ENCODE measurements at places on chromosomes 7 and 10.

GRCh38 chr10:84166620-84167288 lies 6.8 kb upstream of the GPR15LG start:
- no peak for DNase-seq

DNA sequence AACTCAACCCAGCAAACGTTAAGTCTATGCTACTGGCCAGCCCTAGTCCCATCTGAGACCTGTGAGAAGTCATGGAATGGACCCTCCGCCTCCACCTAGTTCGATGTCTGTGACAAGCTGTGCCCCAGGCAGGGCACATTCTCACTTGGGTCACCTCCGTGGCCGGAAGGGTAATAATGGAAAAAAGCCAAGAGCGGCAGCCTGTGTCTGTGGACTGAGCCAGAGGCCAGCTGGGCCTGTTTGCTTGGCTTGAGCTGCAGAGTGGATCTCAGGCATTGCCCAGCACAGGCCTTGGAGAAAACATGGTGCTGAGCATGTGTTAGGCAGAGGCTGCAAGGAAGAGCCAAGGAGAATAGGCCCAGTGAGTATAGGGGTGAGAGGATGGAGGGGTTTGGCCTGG lies 97.8 kb downstream of the GALNT17 start:
- no peak for DNase-seq

- no peak for DNase-seq
Measured at GRCh38 chr10:58546722-58547445, 34.2 kb downstream of the BICC1 start.

- DNase-seq: no peak
Measured at GRCh38 chr10:48759113-48759901, 74.6 kb downstream of the WDFY4 start.

DNA sequence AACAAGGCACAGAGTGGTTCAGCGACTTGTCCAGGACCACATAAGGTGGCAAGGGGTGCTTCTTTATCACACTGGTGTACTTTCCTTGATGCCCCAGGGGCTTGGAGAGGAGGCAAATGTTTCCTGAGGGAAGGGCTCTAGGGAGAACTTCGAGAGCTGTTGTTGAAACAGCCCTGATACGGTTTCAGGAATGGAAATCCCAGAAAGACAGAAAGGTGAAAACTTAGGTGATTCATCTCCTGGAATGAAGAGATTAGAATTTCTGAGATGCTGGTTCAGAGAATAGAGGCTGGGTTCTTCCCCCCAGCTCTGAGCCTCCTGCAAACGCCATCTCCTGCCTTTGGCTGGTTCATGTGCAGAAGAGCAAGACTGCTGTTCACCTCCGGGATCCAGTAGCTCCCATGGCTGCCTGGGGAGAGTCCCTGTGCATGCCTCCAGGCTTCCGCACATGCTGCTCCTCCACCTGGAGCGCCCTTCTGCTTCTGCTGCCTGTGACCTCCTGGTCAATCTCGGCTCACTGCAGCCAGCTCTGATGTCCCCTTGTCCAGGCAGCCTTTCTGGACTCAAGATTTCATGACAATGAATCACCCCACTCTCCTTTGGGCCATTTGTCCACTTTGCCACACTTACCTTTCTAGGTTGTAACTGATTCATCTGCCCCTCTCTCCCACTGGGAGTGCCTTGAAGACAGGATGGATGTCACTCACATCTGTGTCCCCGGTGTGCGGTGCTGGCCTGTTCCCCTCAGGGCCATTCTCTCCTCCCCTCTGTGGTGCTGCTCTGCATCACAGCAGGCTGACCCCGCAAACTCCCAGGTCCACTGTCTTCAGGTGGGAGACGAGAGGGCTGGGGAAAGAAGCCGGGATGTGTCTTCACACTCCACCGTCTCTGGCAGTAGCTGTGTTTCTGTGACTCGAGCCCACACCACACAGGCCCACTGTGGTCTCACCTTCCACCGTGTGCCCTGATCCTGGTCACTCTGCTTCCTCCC lies 3.6 kb upstream of the CDH23 start:
- no peak for DNase-seq

GRCh38 chr7:51255036-51255435 lies 61.6 kb downstream of the COBL start:
- DNase-seq: no peak
